ENCODE measurements at places on chromosomes 5 and 9.

DNA sequence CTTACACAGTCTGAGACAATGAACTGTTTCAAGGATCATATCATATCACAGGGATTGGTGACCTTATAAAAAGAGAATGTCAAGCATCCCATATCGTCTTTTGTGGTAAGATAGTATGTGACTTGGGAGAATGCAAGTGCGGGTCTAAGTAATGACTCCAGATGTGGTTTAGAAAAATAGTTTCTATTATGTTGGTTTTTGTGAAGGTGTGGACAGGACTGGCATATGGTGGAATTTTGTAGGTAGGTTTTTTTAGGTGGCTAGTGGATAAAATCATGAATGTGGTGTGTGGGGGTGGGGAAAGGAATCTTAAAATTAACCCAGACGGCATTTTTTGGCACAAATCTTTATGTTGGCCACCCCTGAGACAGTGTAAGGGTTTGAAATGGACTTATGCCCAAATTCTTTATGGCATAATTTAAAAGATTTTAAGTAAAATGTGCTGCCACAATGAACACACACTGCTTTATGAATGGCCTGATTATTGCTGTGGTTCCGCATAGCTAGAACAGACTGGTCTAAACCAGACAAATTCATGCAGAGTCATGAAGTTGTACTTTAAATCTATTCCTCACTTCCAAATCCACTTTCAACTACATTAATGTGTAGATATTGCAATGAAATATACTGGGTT lies 204.8 kb upstream of the HAPLN1 start:
- DNase-seq = no peak

GRCh38 chr9:127578952-127579853 lies 32.9 kb upstream of the STXBP1 start:
- no peak for DNase-seq

DNA sequence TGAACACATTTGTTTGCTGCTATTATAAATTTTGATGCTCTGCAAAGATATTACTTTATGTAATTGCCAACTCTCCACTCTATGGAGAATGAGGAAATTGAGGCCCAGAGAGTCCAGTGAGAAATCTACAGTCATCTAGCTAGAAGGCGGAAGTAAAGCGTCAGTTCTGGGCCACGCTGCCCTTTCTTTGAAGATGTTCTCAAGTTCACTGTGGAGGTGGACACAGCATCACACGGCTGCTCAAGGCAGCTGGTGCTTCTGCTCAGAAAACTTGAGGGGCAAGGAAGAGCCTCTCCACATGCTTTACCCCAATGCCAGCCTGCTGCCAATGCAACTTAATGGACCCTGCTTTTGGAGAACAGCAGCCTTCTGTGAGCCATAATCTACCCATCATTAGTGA lies 96.3 kb downstream of the TTLL11 start:
- DNase-seq = no peak

DNA sequence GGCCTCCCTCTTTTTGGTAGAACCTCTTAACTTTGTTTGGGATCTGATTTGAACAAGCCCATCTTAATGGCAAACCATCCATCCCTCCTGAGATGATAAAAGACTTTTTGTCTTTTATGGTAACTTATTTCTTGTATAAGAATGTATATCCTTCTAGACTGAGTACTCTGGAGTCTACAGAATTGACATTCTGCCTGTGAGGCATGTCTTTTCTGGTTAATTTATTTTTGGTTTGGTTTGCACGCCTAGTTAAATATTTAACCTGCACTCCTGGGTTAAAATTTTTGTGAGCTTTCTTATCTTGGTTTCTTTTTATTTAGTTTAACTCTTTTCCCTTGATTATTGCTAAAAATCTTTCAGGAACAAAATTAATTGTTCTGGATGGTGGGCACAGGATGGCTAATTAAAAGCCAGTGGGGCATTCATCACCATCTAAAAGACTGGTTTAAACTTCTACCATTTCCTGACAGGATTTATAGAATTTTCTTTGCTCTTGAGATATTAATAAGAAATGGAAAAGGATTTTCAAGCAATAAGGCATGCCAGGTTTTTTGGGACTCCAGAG lies 50.3 kb downstream of the PHAX start:
- DNase-seq = no peak

DNA sequence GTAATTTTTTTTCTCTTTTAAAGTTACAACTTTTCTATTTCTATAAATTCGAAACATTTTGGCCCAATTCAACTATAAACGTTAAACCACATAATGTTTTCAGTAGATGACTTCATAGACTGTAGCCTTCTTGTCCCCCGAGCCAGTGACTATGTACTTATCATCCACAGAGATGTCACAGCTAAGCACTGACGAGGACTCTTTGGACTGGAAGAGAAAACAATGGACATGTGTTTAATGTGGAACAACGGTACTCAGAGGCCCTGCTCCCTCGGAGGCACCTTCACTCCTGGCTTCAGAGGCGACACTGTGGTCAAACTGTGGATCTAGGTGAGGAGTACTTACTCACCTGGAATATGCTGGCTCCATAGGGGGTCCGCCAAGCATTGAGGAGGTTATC lies 105.2 kb downstream of the TLE1 start:
- no peak for DNase-seq

- no peak for DNase-seq
Observed at GRCh38 chr5:73759771-73760170, 133.8 kb downstream of the ARHGEF28 start.

DNA sequence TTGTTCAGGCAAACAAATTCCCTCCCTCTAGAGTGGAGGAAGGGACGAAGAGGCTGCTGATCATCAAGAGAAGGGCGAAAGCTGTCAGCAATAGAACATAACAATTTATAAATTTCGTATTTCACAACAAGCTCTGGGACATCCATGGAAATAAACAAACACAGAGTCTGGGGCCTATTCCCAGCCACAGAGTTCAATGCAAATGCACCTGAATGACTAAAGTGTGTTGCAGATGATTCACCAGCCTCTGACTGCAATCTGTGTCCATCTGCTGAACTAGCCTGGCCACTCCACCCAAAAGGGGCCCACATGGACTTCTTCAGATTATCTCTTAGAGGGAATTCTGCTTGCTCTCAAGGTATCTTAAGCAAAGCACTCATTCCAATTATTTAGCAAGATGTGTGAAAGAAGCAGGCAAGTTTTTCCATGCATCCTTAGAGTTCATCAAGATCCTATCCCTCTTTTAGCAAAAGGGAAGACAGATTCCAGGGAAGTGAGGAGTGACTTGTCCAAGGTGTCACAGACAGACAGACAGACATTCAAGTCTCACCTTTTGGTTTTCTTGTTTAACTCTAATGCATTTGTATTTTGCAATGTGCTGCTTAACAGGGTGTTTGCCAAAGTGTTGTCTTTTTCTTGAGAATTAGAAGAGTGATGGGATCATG lies 307.8 kb upstream of the PAPPA start:
- DNase-seq = no peak

DNA sequence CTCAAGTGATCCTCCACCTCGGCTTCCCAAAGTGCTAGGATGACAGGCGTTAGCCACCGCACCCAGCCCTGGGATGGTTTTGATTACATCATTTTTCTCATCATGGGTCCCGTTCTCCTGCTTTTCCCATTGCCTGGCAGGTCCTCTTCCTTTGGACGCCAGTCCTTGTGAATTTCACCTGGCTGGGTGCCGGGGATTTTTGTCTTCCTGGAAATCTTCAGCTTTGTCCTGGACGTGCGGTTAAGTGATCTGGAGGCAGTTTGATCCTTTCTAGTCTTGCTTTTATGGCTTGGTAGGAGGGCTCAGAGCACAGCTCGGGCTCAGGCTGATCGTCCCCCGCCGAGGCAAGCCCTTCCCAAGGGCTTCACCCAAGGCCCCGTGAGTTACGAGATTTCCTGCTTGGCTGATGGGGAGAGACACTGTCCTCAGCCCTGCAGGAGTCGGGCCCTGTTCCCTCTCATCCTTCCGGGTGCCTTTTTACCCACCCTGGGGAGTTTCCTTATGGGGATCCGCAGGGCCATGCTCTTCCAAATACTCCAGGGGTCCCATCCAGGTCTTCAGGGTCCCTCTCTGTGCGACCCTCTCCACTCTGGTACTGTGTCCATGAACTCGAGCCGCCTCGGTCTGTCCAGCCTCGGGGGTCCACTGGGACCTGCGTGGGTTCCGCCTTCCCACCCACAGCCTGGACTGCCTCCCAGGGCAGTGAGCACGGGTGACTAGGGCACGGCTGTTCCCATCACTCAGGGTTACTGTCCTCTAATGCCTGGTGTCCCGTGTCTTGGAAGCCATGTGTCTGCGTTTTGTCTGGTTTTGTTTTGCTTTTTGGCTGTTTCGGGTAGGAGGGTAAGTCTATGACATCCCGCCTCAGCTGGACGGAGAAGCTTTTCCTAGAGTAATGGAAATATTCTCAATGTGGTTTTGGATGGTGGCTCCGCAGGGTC lies 22.3 kb upstream of the EGFL7 start:
- no peak for DNase-seq
